ENCODE measurements at places on chromosomes 7 and 10.

- DNase-seq: no peak
These were observed 63.7 kb upstream of the AOAH start for GRCh38 chr7:36787933-36788378.

DNA sequence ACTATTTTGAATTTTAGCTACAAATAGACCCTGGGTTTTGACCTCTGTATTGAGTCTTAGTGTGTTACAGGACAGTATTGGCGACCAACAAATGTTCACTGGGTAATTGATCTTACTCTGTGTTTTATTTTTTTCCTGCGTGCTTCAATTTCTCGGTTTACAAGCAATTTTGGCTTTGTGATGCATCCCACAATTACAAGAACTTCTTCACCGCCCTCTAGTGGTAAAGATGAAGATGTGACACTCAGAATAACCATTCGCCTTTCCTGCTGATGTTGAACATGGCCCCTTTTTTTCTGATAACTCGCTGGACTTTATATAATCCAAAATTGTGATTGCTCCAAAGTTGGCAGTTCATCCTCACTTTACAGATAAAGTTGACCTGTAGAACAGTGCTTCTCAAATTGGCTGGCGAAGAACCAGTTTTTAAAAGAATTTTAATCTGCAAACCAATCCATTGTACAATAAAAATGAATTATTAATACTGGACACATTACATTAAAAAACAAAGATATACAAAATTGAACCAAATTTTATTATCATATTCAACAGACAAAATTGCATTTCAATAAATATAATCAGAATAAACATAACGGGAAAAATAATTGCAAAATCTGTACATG, 20.2 kb upstream of the SMC3 start:
- DNase-seq: no peak

GRCh38 chr10:124636271-124636995, 107.7 kb downstream of the FAM53B start:
- DNase-seq: no peak

DNA sequence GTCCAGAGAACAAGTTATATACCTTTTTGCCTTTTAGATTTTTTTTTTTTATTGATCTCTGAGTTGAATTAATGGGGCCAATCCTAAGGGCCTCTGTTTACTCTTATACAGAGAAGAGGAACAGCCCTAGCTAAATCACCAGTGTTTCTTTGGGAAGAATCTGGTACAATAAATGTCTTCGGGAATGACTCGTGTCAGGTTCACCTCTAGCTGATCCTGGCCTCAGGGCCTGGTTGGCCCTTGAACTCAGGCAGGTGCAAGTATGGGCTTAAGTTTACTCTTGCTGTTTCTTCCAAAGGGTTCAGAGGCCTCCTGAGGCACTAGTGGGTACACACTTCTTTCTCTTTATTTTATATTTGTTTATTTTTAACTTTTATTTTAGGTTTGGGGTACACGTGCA, 71.0 kb downstream of the LRMDA start:
- DNase-seq: no peak

DNA sequence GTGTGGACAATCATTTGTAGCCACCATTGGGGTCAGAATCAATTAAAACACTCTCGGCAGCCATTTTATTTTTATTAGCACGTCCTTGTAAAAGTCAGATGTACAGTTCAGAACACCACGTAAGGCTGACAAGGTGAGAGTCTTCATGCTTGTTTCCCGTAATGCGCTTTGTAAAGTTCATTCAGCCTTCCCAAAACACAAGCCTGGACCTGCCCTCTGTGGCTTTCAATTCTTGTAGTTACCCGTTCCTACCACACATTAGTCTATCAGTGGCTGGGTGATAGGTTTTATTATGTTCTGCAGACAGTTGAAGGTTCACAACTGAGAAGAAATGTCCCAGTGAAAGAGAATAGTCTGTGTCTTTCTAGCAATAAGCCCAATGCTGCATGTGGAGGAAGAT, 35.4 kb downstream of the GAD2 start:
- no peak for DNase-seq

GRCh38 chr7:110001254-110001938, 1089.5 kb upstream of the LRRN3 start:
- no peak for DNase-seq

DNA sequence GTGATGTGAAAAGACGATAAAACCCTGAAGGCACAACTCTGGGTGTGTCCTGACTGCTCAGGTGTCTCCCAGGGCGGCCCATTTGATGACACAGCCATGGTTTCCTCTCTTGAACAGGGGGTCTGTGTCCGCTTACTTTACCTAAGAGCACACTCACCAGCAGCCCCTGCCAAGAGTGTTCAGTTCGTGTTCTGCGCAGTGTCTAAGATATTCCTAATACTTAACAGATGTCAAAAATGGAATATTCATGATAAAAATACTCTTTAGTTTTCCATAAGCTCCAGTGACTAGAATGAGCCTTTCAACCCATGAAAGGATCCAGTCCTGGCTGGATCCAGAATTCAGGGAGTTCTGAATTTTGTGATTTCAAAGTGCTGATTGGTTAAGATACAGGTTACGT, 492.4 kb downstream of the TNS3 start:
- DNase-seq: no peak

GRCh38 chr10:14382022-14382421, 51.3 kb upstream of the FRMD4A start:
- peak; percentile 57 for DNase-seq

DNA sequence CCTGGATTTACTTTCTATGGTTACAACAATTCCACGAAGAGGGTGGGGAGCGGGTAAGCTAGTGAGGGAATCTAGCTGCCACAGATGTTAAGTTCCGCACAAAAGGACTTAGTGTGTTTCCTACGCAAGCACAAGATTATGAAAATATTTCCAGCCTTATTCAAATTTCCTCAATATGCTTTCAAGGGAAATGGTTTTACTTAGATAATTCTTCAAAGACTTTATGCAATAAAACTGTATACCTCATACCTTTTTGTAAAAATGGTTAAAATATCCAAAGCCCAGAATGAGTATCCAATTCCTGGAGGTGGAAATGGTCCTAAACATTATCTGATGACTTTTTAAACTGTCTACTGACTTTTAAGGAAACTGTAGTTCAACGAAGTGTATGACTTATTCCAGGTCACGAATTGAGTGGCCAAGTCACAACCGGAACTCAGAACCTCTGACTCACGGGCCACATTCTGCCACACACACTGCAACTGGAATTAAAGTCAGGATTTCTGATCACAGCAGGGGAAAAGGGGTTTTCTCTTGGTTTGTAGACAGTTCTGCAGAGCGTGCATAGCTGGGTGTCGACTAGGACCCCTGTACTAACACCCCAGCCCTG, 20.2 kb upstream of the INSIG1 start:
- DNase-seq: no peak

GRCh38 chr10:127887541-127888415, 5.0 kb downstream of the CLRN3 start:
- DNase-seq: no peak

GRCh38 chr10:49435225-49435624, 39.3 kb upstream of the DRGX start:
- DNase-seq: no peak

DNA sequence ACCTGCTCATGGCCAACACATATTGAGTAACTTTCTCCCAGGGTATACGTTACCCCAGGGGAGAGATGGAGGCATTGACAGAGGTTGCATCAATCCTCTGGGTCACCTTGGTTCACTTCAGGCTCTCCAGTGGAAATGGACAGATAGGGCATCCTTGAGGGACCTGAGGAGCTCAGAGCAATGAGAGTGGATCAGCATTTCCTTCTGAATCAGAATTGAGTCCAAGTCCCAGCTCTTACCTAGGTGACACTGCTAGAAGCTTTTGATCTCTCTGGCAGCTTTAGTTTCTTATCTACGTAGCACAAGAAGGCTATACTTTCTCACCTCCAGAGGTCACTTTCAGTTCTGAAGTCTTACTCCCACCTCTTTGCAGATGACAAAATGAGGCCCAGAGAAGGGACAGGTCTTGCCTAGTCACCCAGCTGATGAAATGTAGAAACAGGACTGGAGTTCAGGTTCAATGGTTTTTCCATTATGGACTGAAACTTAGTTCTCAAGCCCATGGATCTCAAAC, 35.2 kb downstream of the PANK1 start:
- DNase-seq: no peak

DNA sequence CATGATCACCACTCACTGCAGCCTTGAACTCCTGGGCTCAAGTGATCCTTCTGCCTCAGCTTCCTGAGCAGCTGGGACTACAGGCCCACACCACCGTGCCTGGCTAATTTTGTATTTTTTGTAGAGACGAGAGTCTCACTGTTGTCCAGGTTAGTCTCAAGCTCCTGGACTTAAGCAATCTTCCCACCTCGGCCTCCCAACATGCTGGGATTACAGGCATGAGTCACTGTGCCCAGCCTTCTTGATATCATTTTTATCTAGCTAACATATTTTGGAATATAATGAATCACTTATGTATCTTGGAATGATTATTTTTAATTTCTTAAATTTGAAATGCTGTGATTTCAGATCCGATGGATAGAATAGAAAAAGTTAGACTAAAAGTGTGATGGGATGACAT, 18.4 kb downstream of the ARL4A start:
- DNase-seq: no peak

DNA sequence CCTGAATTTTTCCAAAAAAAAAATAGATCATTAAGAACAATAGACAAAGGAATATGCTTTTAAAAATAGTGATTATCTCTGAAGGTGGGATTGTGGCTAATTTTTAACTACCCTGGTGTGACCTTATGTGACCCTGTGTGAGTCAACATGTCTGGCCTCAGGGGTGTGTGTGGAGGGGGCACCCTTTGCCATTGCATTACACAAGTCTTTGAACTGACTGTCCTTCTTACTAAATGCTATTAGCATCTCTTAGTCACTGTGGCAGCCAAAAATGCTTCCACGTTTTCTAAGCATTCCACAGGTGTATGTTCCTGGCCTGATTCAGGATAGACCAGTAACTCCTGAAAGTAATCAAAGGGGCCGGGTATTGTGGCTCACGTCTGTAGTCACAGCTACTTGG, 175.4 kb downstream of the MGMT start:
- DNase-seq: no peak

DNA sequence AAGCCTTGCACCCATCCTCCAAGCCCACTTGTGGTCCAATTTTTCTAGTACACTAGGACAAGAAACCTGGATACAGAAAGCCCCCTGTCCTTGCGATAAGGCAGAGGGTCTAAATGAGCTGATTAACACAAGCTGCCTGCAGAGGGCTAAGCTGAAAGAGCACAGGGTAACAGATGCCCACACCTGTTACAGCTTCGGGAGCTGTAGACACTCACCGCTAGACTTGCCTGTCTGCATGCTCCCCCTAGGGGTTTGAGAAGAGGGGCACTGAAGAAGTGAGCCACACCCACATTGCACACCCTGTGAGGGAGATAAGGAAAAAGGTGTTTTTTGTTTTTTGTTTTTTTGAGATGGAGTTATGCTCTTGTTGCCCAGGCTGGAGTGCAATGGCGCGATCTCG, 386.5 kb upstream of the AUTS2 start:
- DNase-seq: no peak

DNA sequence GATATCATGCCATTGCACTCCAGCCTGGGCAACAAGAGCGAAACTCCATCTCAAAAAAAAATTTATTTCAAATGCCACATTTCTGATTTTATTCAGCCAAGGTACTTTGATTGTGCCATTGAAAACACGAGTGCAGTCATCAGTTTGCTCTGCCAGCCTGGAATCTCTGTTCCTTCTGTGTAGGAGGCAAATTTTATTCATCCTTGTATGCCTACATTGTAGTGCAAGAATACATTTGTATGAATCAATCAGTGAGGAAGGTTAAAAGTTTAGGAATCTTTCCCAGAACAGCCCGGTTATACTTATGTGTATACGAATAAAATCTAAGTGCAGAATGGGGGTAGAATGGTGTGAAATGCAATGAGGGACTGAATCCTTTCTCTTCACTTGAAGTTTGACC, 886 bp upstream of the TET1 start:
- no peak for DNase-seq

DNA sequence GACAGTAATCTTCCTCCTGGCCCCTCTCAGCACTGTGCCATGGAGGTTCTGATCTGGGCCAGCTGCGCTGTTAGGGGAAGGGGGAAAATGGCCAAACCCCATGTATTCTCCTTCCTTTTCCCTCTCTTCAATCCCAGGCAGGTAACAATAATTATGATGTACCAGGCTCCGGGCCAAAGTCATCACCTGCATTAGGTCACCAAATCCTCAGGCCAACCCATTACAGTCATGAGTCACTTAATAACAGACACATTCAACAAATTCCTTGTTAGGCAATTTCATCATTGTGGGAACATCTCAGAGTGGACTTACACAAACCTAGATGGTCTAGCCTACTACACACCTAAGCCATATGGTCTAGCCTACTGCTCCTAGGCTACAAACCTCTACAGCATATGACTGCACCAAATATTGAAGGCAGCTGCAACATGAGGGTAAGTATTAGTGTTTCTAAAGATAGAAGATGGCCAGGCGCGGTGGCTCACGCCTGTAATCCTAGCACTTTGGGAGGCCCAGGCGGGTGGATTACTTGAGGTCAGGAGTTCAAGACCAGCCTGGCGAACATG, 2.2 kb upstream of the HSPB1 start:
- DNase-seq: no peak

DNA sequence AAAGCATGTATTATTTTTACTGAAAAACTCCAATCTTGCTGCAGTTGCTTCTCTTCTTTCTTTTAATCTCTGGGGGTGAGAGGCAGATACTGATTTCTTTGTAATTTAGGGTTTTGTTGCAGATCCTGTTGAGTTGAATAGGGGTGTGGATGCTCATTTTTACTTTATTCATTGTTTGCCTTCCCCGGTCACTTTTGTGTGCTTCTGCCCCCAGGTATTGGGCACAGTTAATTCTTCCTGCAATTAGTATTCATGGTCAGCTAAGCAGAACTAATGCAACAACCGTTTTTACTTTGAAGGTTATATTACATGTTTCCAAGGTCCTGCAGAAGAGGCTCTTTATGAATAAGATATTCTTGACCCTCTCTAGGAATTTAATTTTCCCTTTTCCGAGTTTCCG, 96.4 kb downstream of the BUB3 start:
- no peak for DNase-seq

- no peak for DNase-seq
These were observed 35.0 kb upstream of the SRI start for GRCh38 chr7:88254721-88255424.

Measured in activated naive CD8-positive, alpha-beta T cell treated with anti-CD3 and anti-CD28 coated beads, Interleukin-2, amount 50 U/mL, for 16 hours (primary cell).